ENCODE measurements at places on chromosomes 3 and 15. TPM values are rescaled to one million over a fixed set of nuclear protein-coding genes. Genes with fewer than 3 reads are reported as not detected.

Gene MLH1
- 47.5 TPM for total RNA-seq

Gene CYP19A1
- not detected for total RNA-seq

Gene TCF12
- 60.4 TPM for total RNA-seq

Gene MINAR1
- 0.58 TPM for total RNA-seq

Gene RASGRF1
- not detected for total RNA-seq

Gene PLCH1
- total RNA-seq: 0.14 TPM

Gene RABL3
- 22.1 TPM for total RNA-seq

Gene IQCF5
- total RNA-seq: not detected

Gene PLA2G4E
- total RNA-seq: not detected

Gene MED12L
- 0.18 TPM for total RNA-seq

Gene ABI3BP
- not detected for total RNA-seq

Gene RTP4
- 10.6 TPM for total RNA-seq

Gene GPR176
- 0.07 TPM for total RNA-seq

Gene C3orf22
- total RNA-seq: not detected

Gene ANKRD63
- total RNA-seq: 0.23 TPM

Gene SLC24A5
- total RNA-seq: not detected

Gene PLCL2
- total RNA-seq: 46.7 TPM

Gene CCDC32
- 30.9 TPM for total RNA-seq

Gene CCRL2
- total RNA-seq: 5.6 TPM

Gene PCLAF
- total RNA-seq: 88.6 TPM

Gene CA12
- total RNA-seq: not detected

Gene EHHADH
- 2.1 TPM for total RNA-seq
